Stimulated activated naive CD8-positive, alpha-beta T cell treated with anti-CD3 and anti-CD28 coated beads, Interleukin-15, amount 100 ng/mL, for 72 hours (primary cell): ENCODE measurements at places on chromosomes 5 and 9.

GRCh38 chr5:76427206-76428140 is 24.4 kb downstream of the IQGAP2 start:
- DNase-seq: no peak

- no peak for DNase-seq
These were observed 34.7 kb upstream of the SLC9A3 start for GRCh38 chr5:558871-559503.

DNA sequence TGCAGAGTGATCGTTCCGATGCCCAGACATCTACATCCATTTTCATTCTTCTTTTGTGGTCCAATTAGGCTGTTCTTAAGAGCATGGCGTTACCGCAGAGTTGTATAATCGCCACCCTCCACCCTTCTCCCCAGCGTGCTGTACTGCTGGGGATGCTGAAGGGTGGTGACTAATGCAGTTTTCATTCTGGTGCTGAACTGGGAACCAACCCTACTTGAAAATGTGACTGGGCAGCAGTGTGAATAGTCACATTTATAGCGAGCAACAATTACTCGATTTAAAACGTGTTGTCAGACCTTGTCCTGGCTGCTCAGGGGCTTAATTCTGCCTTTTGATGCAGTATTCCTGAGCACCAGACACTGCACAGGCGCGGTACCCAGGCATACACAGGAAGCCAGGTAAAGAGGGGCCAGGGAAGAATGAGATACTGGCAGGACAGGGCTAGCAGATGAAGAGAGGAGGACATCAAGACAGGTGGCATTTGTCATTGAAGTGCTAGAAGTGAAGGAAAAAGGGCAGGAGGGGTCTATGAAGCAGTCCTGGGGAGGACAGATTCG is 719 bp upstream of the ISCA1 start:
- DNase-seq: no peak

DNA sequence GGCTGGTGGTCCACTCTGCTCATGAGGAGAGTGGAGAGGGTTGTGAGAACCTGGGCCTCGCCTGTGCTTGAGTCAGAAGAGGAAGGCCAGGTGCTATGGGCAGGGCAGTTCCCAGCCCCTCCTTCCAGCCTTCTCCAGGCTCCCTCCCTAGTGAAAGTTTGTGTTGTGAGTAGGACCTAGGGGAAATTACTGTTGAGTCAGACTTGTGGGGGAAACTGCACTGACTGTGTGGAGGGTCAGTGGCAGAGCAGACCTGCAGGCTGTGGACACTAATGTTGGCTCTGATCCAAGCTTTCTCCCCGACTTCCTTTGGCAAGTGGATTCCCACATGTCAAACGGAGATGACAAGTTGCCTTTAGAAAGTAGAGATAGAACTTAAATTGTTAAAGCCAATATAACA is 102.6 kb downstream of the ARHGAP26 start:
- DNase-seq: no peak

- DNase-seq: no peak
These were observed 160.7 kb downstream of the TTC39B start for GRCh38 chr9:15146268-15146700.

DNA sequence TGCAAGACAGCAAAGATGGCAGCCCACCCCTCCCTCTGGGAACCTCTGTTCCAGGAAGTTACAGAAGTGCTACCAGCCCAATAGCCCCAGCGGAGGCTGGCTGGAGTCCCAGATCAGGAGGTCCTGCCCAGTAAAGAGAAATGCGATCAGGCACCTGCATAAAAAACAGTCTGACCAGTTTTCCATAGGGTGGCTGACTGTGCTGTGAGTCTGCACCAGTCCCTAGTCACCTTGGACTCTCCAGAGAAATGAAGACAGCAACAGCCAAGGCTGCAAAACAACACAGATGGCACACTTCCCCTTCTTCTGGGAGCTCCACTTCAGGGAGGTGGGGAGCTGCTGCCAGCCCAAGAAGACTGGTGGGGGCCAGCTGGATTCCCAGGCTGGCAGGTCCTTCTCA is 265.5 kb upstream of the PCSK5 start:
- no peak for DNase-seq

GRCh38 chr5:106521701-106522100 is 1149.0 kb downstream of the EFNA5 start:
- DNase-seq: no peak

- DNase-seq: no peak
These were observed 540.3 kb downstream of the GABRG2 start for GRCh38 chr5:162607879-162608278.

DNA sequence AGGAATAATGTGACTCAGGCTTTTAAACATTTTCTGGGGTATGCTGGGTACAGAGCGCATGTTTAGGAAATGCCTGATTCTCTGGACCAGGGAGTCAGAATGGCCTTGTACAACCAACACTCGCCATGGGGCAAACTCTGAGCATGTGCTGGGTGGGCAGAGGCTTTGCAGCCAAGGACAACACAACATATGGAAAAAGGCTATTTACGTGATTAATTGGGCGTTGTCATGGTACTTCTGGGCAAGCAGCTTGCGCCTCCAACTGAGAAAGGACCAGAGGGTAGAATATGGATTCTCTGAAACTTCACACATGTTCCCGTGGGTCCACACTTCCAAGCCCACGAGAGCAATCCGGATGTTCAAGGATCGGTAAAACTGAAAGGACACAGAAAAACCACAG is 49.1 kb downstream of the NIPAL4 start:
- no peak for DNase-seq

DNA sequence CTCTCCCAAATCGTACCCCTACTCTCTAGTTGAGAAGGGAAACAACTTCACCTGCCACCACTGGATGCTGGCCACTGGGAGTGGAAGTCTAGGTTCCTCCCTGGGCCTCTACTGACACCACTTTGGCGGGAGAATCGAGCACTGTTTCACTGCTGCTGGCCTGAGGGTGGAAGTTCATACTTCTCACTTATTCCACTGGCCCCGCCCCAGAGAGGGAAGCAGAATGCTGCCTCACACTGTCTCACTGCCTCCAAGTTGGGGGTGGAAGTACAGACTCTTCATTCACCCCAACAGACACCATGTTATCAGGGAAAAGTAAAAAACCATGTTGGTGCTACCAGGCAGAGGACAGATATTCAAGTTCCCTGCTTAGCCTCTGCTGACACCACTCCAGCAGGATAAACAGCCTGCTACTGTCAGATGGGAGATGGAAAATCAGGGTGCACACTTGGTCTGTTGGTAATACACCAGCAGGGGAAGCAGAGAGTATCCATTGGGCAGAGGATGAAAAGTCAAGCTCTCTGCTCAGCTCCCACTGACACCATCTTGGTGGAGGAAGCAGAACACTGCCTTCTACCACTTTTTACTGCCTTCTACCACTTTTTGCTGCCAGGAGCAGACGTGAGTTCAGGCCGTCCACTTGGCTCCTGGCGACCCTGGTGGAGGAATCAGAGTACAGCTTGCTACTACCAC is 159.4 kb downstream of the SIL1 start:
- no peak for DNase-seq

GRCh38 chr9:86122311-86122710 is 23.0 kb upstream of the GOLM1 start:
- no peak for DNase-seq

GRCh38 chr5:149448431-149448830 is 69.3 kb upstream of the IL17B start:
- no peak for DNase-seq

DNA sequence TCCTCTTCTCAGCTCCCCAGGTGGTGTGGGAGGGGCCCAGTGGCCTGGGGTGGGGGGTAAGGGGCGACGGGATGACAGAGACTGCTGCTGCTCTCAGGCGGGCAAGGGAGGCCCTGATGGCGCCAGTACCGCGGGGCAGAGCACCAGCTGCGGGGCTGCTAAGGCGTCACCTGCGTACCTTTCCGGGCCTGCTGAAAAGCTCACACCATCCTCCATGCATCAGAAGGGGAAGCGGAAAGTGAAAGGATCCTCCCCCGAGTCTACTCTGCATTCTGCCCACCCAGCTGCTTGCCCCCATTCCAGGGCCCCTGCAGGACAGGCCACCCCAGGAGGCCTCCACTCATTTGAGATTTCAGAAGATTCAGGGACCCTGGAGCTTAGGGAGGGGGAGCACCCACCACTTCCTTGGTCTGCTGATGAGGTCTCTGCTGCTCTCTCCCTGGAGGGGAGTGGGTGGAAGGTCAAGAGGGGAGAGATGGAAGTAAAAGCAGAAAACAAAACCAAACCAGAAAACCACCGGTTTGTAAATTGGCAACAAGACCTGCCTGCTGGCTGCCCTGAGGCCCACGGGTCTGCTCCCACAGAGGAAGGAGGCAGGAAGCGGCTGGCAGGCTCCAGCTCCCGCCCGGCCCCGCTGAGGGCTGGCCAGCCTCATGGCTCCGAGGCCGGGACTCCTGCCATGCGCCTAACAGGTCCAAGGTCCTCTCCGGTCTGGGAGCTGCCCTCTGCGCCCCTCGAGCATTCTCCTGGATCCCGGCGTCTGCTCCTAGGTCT is 33.6 kb downstream of the PRRT1B start:
- DNase-seq: peak; percentile 50

DNA sequence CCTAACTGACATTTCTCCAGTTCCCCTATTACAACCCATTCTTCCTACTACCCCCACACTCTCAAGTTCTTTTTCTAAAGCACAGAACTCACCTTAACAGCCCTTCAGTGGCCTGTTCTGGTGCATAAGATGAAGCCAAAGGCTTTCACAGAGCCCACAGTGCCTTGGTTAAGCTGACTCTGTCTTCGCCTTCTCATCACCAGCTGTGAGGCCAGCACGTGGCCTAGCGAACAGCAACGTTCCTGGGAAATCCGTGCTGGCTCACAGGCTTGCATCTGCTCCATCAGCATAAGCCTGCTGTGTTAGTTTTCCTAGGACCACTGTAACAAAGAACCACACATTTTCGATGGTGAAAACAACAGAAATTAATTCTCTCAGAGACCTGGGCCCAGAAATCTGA is 67.9 kb upstream of the LPAR1 start:
- DNase-seq: no peak

DNA sequence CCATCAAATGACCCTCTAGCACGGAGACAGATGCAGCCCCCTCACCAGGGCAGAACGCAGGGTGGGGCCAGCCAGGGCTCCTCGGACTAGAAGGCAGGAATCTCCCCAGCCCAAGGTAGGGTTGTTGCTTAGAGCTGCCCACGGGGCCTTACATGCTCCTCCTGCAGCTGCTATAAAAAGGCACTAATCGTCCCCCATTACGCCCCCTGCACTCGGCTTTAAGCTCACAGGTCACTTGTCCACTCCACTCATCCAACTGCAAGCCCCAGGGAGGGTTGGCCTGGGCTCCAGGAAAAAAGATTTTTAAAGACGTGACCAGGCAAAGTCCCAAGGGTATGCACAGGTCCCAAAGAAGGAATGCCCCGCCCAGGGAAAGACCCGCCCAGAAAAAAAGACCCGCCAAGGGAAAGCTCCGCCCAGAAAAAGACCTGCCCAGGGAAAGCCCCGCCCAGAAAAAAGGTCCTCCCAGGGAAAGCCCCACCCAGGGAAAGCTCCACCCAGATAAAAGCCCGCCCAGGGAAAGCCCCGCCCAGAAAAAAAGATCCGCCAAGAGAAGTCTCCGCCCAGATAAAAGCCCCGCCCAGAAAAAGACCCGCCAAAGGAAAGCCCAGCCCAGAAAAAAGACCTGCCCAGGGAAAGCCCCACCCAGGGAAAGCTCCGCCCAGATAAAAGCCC is 11.1 kb downstream of the GRIN1 start:
- no peak for DNase-seq

GRCh38 chr9:133200631-133201030 is 8.4 kb downstream of the OBP2B start:
- no peak for DNase-seq
